ENCODE measurements at places on chromosomes 16 and 17.

GRCh38 chr16:69554495-69554894, 11.3 kb upstream of the NFAT5 start:
- no peak for DNase-seq

GRCh38 chr17:52383493-52384100, 225.1 kb upstream of the CA10 start:
- no peak for DNase-seq

DNA sequence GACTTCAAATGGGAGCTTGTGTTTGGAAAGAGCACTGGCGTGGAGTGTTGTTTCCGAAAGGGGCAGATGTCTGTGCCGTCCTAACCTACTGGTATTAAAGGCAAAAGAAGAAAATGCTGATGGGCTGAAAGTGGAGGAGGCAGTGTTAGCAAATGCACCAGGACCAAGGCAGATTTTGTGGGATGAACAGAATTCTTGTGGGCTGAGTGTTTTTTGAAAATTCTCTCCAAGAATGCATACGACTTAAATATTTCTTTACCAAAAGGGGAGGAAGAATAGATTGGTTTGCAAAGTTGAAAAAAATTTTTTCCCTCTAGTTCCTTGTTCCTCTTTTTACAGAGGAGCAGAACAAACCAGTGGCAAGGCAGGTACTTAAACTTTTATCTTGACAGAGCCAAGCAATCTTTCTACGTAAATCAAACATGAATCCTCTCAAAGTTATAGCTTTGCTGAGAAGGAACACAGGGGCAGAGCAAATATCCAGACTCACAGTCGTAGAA, 16.8 kb downstream of the MARCHF10 start:
- no peak for DNase-seq

DNA sequence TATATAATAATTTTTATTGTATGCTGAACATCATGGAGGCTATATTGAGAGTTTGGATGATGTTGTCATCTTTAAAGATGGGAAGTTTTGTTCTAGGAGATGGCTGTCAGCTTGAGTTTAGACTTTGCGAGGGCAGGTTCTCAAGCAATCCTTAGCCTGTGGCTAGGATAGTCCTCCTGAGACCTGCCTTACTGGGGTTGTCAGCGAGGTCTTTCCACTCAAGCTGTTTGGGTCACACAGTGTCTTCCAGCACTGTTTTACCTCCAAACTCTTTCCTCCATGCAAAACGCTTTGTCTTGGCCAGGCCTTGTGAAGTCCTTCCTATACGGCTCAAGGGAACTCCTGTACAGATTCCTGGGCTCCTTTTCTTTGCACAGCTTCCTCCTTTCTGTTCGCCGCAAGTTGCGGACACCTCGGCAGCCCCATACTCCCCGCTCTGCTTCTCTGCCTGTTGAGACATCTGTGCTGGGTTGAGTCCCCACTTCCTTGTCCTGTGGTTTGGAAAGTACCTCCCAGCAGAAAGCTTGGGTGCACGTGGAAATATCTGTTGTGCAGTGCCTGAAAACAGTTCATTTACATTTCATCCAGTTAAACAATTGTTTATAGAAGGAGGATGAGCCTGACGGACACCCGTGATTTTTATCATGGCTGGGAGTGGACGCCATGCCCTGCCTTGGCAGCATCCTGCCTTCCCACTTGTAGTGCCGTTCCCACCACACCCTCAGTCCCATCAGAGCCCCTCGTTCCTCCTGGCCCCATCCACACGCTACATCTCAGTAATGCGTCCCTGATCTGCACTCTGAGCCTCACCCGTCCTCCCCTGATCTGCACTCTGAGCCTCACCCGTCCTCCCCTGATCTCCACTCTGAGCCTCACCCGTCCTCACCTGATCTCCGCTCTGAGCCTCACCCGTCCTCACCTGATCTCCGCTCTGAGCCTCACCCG, 55.0 kb upstream of the CBFA2T3 start:
- DNase-seq = peak; percentile 31

- DNase-seq = no peak
These were observed 4.8 kb downstream of the TBC1D16 start for GRCh38 chr17:80030730-80031410.

- no peak for DNase-seq
These were observed 226.2 kb downstream of the CCDC182 start for GRCh38 chr17:57518587-57519581.
